ENCODE measurements at places on chromosomes 6 and 20. TPM values are rescaled to one million over a fixed set of nuclear protein-coding genes. Genes with fewer than 3 reads are reported as not detected.

CLPSL1 gene
- total RNA-seq, result not detected

RMND1 gene
- total RNA-seq, result 67.0 TPM

HCK gene
- 0.78 TPM for total RNA-seq

CCDC170 gene
- total RNA-seq, result not detected

DNA sequence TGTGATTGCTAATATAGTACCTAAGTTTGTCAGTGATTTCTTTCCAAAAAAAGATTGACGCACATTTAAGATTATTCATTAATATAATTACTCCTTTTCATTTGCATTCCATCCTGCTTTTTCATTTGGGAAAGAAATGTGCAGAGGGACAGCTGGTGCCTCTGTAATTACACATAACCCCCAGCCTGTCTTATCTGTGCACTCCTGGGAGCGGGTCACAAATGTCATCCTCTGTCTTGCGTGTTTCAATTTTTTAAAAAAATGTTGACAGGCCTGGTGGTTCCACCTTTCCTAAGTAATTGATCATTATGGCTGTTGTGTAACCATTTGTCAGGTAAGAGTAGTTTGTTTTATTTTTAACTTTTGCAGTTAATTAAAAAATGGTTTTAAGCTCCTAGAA, 92.7 kb downstream of the SLX4IP start:
- peak; percentile 32 for DNase-seq

- DNase-seq, result no peak
Measured at GRCh38 chr6:132520953-132521352, 8.0 kb upstream of the STX7 start.

DNA sequence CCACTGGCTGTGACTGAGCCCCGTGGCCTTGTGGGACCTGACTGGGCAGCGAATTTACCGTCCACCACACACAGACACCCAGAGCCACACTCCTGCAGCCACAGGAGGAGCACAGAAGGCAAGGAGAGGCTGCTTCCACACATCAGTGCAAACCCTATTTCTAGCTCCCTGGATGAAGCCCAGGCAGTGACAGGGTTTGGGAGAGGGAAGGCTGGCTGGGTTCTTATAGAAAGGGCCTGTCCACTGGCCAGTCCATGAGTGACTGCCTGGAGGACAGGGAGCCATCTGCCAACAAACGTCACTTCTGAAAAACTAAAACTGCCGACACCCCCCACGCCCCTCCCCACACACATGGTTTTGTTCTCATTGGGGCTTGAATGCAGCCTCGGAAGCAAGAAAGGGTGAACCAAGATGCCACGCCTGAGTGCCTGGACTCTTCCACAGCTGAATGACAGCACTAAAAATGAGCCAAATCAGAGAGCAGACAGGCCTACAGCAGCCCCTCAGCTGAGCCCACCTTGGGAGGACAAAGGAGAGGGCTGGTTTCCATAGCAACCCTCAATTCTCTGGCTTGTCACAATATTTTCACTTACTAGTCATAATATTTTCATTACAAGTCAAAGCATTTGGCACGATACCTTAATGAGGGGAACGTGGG, 38.4 kb downstream of the RRBP1 start:
- DNase-seq, result no peak

Measured in glutamatergic neuron (in vitro differentiated cells).